ENCODE measurements at places on chromosomes 12 and 14.

- no peak for DNase-seq
Observed at GRCh38 chr14:101903111-101903561, 61.2 kb upstream of the DYNC1H1 start.

DNA sequence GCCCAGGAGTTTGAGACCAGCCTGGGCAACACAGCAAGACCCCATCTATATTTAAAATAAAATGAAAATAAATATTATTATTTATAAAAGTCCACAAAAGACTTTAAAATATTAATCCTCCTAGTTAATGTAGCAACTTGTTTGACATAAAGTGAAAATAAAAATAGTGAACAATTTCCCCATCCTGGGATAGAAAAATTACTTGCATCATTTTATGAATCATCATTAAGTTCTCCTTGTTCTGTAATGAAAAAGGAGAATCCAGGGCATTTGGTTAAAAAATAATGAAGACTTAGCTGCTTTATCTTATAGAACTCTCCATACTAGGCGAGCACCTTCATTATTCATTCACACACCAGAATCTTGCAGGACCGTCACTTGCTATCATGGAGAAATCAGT lies 66.1 kb downstream of the ELK3 start:
- no peak for DNase-seq

DNA sequence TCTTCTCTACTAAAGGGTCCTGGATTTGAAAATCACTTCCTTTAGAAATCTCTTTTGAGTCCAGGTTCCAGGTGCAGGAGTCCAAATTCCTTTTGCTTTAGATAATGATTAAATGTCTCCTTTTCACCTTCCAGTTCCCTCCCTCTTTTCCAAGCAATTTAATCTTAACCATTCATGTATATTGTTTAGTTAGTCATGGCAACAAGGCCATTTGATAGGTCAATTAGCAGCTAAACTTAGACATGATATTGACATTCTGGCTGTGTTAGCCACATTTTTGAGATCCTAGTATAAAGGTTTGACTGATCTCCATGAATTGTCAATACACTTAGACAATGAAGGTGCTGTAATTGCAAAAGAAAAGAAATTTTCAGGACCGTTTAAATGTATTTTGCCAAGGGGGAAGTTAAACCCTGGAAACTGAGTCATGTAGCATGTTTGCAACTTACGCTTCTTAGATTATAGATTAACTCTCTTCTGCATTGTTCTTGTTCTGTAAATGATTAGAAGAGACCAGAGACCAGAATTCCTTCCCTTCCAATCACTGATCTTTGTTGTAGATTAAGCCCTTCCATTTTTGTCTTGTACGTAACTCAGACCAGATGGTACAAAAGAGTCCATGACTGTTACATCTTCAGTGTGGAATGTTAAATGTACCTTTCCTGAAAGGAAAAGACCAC lies 12.4 kb upstream of the C12orf75 start:
- DNase-seq = no peak

GRCh38 chr14:20623798-20624197 lies 17.7 kb downstream of the OR6S1 start:
- DNase-seq = no peak

DNA sequence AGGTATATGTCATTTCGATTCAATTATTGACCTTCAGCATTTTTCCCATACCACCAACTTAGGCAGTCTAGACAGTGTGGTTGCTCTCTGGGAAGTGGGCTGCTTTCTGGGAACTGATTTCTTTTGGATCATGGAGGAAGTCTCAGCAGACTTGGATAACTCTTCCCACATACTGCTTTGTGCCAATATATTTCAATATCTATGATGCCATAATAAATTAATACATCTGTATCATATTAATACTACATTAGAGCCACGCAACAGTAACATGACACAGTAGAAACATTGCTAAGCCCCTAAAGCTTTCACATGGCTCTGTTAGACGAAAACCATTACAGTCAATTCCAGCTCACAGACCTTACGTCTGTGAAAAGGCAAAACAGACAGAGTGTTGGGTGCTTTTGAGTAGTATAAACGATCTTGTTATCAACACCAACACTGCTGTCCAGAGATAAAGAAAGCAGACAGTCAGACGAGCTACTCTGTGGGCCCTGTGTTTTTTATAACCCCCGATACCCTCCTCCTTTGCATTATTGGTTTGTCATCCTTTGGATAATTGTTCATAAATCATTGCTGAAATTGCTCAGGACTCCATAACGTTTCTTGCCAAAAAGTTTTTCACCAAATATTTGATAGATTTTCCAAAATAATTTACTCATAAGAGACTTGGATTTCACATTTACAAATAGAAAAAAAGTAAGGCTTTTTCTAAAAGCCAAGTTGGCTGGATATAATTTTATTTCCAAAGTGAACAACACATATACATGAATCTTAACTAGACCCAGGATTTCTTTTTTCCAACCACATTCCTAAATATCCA lies 439.7 kb downstream of the ADAMTS20 start:
- DNase-seq = no peak

DNA sequence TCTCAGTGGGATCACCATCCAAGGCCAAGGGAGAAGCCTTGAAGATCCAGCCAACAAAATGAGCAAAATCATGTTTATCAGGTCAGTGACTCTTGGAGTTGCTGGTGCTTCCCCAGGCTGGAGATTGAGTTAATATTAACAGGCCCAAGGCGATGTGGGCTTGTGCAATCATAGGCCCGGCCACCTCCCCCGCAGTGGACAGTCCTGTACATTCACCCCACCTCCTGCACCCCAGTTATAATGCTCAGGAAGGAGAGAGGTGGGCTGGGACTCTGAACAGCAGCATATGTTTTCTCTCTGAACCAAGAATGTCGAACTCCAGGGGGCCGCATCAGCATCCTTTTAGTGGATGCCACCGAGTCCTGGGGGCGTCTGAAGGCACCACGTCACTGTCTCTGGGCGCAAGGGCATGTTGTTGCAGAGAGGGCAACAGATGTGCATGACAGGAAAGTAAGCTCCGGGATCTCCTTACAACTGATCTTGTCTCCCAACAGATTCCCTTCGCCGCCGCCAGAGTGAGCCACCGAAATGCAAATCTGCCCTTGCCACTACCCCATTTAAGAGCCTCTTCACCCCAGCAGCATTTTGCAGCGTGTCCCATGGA lies 32.2 kb upstream of the SERPINA6 start:
- DNase-seq = no peak

DNA sequence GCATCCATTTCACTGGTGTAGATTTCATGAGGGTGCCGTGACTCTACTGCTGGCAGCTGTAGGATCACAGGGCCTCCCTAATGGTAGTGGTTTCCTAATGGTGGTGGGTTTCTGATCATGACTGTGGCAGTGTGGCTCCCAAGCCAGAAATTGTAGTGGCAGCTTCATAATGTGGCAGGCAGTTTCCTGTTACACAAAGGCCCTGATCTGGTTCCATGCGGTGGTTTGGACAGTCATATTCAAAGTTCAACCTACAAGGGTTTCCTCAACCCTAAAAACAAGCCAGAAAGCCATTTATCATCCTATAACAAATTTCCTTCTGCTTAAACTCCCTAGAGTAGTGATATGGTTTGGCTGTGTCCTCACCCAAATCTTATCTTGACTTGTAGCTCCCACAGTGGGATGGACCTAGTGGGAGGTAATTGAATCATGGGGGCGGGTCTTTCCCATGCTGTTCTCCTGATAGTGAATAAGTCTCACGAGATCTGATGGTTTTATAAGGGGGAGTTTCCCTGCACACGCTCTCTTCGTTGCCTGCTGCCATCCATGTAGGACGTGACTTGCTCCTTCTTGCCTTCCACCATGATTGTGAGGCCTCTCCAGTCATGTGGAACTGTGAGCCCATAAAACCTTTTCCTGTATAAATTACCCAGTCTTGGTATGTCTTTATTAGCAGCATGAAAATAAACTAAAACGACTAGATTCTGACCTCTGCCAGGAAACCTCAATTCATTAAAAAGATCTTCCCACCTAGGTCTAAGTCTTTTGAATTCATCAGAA lies 257.1 kb downstream of the EFCAB11 start:
- DNase-seq = no peak

DNA sequence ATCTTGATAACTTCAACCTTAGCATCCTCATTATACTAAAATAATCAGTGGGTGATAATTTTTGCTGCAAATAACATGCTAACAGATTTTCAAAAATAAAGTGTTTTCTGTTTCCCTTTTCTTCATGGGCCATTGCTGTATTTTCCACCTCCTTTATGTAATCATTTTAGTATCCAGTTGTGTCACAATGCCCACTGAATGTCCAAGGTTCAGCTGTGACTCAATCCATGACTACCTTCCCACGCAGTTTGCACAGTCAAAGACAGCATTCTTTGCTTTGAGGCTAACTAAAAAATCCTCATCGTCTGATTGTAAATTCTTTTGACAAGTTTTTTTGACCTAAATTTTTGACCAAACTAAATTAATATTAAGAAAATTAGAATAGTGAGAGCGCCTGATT lies 474.1 kb downstream of the FLRT2 start:
- DNase-seq = no peak

GRCh38 chr14:90778571-90779255 lies 37.5 kb downstream of the TTC7B start:
- DNase-seq = no peak

- no peak for DNase-seq
Observed at GRCh38 chr12:63292471-63293221, 141.6 kb upstream of the AVPR1A start.

DNA sequence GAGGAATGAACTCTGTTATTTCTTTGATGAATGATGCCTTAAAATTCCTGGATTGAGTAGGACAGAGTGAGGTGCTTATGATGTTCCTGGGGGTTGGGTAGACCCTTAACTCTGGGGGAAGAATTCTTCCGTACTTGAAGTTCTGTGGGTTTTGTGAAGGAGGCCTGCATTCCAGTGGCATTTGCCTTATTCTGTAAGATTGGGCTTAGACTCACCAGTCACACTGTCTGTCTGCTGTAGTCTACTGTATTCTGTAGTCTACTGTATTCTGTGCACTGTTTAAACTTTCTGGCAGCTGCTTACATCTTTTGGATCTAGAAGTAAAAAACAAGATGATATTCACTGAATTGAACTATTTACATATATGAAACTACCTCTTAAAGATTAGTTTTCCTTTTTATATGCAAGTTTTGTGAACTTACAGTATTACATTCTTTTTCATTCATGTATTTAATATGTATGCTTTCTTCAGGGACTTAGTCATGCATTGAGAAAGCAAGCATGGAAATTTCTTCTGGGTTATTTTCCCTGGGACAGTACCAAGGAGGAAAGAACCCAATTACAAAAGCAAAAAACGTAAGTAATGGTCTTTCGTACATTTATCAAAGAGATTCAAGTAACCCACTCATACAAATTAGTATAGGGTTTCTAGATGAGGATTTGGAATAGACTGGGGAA lies 42.3 kb upstream of the TPH2 start:
- no peak for DNase-seq

DNA sequence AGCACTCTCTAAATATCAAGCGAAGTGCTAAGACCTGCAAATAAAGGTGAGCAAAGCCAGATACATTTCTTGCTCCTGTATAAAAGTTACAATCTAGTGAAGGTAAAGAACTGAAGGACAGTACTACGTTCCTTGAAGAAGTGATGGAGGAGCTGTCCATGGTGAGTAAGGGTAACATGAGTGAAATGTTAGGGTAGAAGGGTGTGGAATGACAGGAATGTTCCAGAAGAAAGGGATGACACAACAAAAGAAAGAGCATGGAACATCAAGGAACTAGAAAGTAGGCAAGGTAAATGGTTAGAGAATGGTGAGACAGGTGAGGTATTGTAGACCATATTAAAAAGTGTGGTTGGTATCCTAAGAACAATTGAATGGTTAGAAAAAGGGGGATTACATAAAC lies 272.4 kb downstream of the ACSS3 start:
- DNase-seq = no peak

DNA sequence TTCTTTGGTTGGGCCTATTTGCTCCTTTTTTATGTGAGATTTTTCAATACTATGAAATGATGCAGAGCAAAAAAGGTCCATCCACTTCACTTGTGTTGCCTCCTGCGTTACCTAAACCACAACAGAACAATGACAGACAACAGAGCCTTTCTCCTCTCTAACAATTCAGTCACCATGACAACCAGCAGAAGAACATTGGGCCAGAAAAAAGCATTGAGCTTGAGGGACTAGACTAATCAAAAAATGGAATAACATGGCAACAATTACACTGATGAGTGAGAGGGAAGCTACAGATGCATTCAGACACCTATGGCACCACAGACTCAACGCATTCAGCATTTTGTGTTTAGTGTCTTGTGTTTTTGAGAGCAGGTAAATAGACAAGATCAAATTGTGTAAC lies 44.6 kb upstream of the PTCSC3 start:
- no peak for DNase-seq

GRCh38 chr14:105023144-105023543 lies 2.3 kb upstream of the CDCA4 start:
- no peak for DNase-seq

DNA sequence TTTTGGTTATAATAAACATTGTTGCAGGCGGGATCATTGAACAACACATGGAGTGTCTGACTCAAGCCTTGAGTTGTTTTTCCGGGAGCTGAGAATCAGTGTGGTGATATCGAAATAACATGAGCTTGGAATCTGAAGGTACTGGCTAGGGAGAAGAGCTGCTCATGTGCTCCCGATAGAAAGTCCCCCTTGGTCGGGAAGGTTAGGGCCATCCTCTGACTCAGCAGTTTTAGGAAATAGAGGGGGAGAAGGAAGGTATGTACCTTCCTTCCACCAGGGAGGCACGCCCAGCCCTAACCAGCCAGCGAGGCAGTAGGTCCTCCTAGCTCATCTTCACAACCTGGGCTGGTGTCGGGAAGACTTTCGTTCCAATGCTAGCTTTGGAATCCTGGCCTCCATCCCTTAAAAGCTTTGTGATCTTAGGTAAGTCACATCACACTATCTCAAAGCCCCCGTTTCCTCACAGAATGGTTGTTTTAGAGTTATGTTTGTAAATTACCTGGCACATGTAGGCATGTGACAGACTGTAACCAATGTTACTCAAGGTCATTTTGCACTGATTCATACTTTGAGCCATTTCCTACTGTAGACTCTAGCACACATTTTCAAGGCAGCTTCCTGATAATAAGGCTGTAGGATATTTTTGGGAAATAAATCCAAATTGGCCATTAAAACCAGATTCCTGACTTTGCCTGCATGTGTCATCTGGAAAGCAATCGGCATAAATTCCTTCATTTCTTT lies 1.9 kb upstream of the RAB35 start:
- no peak for DNase-seq

GRCh38 chr14:55749201-55749812 lies 169.3 kb downstream of the KTN1 start:
- no peak for DNase-seq

GRCh38 chr12:66803930-66804329 lies 125.1 kb upstream of the GRIP1 start:
- peak; percentile 16 for DNase-seq

GRCh38 chr12:130818272-130818634 lies 20.8 kb downstream of the STX2 start:
- DNase-seq = no peak

DNA sequence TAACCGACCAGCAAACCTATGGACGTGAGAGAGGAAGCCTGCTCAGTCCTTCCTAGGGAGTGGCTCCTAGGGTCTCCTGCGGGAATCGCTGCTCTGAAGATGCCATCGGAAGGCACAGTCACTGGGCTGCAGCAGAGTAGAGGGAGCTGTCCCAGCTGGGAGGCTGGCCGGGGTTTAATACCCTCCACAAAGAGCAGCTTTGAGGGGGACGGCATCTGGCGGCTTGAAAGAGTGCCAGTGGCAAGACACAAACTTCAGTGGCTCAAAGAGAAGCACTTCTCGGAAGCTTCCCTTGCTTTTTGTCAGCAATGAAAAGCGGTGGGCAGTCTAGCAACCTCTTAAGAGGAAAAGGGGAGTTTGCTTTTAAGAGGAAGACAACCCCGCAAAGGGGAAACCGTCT lies 114.6 kb downstream of the TMEM132C start:
- no peak for DNase-seq

GRCh38 chr14:34170882-34171281 lies 220.0 kb upstream of the EGLN3 start:
- no peak for DNase-seq

Data from NCI-H446 treated with DMSO at 0.1 percent for 48 hours (cell line).